Caco-2 (cell line): ENCODE measurements at places on chromosomes 11 and 22. TPM values are rescaled to one million over a fixed set of nuclear protein-coding genes. Genes with fewer than 3 reads are reported as not detected.

DNA sequence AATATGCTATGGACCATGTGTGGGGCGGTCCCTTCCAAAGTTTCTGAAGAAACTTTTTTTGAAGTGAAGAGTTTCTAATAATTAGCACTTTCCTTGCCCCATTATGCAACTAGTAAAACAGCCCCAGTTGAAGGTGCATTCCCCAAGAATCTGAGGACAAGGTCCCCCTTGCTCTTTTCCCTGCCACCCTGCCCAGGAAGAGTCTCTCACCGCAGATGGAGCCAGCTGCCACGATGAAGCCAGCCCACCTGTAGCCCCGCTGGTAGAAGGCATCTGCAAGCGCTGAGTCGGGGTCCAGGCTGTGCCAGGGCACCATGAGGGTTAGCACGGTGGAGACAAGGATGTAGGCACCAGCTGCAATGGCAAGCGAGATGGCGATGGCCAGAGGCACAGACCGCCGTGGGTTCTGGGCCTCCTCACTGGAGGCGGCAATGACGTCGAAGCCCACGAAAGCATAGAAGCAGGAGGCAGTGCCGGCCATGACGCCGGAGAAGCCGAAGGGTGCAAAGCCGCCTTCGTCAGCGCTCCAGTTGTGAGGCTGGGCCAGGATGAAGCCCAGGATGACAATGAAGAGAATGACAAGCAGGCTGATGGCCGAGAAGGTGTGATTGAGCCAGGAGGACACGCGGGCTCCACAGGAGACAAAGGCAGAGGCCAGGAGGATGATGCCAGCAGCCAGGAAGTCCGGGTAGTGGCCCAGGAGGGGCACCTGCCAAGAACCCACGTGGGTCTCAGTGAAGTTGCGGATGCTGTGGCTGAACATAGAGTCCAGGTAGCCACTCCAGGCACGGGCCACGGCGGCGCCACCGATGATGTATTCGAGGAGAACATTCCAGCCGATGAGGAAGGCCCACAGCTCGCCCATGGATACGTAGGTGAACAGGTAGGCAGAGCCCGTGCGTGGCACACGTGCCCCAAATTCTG is 1.5 kb downstream of the SLC7A4 start:
- DNase-seq: no peak

NXPE1 gene
- not detected in 2 replicates for total RNA-seq

GRCh38 chr11:123718469-123718868 is 23.0 kb downstream of the ZNF202 start:
- no peak for DNase-seq

ZNRD2 gene
- total RNA-seq: 52.9 and 53.9 TPM in 2 replicates

CPT1B gene
- 19.8 and 24.6 TPM in 2 replicates for total RNA-seq

DNA sequence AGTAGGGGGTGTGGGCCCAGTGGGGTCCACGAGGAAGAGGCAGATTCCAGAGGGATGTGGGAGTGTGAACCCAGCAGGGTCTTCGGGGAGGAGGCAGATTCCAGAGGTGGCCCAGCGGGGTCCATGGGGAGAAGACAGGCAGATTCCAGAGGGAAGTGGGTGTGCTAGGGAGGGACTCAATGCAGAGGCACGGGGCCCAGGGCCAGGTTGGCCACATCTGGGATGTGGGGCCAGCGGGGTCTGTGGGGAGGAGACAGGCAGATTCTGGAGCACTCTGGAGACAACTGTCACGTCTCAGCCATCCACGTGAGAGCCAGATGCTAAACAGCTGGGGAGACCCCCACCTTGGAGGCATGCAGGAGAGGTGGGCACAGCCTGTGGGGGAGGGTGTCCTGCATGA is 582.6 kb downstream of the TBC1D22A start:
- no peak for DNase-seq

DNA sequence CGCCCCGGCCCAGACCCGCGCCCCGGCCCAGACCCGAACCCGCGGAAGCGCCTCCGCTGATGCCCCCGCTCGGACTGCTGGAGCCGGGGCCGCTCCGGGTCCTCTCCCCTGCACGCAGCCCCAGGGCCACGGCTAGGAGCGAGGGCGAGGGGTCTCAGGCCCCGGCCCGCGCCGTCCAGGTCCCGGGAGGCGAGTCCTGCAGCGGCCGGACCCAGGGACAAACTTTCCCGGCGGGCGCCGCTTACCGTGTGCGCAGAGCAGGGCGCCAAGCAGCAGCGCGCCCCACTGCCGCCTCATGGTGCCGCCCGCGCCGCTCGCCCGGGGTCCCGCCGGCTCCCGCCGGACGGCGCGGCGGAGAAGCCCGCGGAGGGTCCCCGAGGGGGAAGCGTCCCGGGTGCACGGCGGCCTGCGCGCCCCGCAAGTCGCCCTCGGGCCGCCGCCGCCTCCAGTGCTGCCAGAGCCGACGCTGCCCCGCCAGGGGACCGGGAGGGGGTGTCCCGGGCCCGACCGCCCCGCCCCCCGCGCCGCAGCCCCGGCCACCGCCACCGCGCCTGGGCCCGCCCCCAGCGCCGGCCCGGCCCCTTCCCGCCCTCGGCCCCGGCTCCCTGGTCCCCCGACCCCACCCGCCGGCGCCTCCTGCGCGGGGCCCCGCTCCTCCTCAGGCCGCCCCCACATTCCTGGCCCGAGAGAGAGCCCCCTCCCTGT is at the start of gene LRP4:
Gene LRP4 (minus strand): TSS at position 468 of the 705 bp plus-strand sequence. CDS start 171 bp downstream, at position 297.
- peak; percentile 53 for DNase-seq

GRCh38 chr11:121733858-121734257 is 281.1 kb upstream of the SORL1-AS1 start:
- no peak for DNase-seq

DNA sequence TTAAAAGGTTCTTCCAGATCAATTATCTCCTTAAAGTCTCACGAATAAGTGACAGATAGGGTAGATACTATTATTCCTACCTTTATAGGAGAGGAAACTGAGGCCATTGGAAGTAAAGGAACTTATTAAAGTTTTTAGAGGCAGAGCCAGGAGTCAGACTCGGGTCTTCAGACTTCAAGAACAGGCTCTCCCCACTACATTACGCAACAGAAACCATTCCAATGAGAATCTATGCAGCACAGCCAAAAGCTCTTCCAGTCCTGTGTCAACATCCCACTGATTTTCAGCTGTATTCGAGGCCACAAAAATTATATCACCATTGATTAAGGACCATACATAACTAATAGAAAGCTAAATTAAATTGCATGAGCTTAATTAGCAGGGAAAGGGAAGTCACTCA is 77.4 kb downstream of the RELT start:
- DNase-seq: no peak

DNA sequence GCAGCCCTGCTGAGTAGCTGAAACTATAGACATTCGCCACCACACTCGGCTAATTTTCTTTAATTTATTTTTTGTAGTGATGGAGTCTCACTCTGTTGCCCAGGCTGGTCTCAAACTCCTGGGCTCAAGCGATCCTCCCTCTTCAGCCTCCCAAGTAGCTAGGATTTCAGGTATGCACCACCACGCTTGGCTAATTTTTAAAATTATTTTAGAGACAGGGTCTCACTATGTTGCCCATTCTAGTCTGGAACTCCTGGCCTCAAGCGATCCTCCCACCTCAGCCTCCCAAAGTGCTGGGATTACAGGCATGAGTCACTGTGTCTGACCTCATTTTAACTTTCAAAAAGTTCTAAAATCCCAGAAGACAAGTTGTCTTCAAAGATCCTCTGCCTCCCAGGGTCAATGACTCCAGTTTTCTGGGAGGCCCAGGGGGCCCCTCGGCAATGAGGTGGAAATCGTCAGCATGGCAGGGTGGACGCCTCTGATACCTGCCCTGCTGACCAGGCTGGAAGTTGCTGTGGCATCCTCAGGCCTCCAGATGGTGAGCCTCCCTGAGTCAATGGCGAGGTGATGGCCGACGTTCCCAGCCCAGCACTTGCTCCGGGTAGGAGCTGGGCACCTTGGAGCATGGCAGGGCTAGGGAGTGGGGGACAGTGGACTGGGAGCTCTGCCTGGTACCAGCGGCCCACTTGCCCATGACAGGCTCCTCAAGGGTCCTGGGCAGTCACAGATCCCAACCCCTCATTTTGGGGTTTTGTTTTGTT is 31.1 kb downstream of the RPL3 start:
- no peak for DNase-seq

- peak; percentile 53 for DNase-seq
These were observed 533.9 kb upstream of the CCDC90B start for GRCh38 chr11:83819931-83820549.

KCNE3 gene
- 48.1 and 58.2 TPM in 2 replicates for total RNA-seq

- DNase-seq: peak; percentile 82
These were observed 33.8 kb downstream of the EHF start for GRCh38 chr11:34654483-34655334.

GRCh38 chr11:43549624-43550023 is 130.9 kb upstream of the HSD17B12 start:
- no peak for DNase-seq

FAM180B gene
- not detected in 2 replicates for total RNA-seq

OR6M1 gene
- total RNA-seq: not detected in 2 replicates

GRCh38 chr11:84541731-84542340 is 1085.3 kb downstream of the DLG2 start:
- no peak for DNase-seq

- no peak for DNase-seq
These were observed 11.4 kb downstream of the UBE2L6 start for GRCh38 chr11:57556041-57556440.

DNA sequence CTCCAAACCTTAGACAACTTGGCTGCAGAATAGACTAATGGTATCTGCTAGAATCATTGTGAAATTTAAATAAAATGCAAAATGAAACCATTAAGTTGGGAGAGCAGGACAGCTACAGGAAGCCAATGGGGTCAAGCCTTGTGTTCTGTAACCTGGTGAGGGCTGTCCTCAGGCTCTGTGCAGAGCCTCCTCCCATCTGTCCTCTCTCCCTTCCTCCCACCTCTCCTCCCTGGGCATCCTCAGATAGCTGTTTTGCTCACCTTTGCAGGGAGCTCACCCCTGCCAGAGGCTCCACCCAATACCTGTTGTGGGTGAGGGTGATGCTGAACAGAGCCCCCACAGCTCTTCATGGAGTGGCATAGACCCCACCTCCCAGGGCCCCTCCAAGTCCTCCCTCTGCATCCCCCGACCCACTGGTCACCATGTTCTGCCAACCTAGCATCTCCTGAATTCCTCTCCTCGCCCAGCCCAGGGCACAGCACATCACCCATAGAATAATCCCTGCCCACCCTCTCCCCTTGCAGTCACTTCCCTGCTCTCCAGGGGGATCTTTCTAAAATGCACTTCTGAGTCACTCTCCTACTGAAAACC is 100.3 kb downstream of the PDE2A start:
- no peak for DNase-seq

DNA sequence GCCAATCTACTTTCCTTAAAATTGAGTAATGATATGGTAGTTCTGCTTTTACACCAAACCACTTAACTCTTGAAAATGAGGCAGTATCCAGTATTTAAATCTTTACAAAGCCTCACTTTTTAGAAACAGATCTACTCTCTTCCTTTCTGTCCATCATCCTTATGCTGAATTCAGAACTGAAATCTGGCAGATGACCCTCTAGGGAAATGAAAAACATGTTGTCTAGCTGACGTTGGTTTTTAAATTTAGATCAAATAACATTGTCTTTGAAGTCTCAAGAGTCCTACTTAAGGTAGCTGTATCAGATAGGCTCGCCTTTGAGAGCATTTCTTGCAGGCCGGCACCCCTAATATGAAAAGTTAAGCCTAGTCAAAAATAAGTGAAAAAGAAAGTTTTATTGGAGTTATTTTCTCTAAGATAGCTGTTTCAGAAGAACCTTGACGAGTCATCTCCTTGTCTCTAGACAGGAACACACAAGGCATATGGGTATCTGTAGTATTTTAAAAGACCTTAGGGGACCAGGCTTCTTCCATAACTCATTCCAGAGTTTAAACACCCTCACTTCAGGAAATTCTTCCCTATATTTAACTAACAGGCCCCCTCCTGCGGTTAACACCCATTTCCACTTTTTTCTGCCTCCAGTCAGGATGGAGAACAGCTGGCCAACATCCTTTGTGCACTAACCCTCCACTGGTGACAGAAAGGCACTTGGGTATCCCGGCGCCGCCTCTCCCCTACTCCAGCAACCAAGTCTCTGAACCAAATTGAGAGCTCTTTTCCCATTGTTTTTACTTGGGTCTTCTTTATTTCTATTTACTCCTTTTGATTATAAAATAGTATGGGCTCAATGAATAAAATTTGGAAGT is 81.2 kb downstream of the WNT11 start:
- DNase-seq: no peak

GRCh38 chr11:45806937-45807791 is 2.2 kb downstream of the SLC35C1 start:
- no peak for DNase-seq

GRCh38 chr11:132346558-132347148 is 976.2 kb downstream of the NTM start:
- DNase-seq: no peak

- DNase-seq: no peak
These were observed at the start of gene OR10A2 for GRCh38 chr11:6862961-6863360. Gene OR10A2 (plus strand): TSS chr11:6863057. CDS start chr11:6869755, 6,698 bp downstream.

GRCh38 chr11:117239295-117239694 is 6.8 kb downstream of the RNF214 start:
- no peak for DNase-seq

DNA sequence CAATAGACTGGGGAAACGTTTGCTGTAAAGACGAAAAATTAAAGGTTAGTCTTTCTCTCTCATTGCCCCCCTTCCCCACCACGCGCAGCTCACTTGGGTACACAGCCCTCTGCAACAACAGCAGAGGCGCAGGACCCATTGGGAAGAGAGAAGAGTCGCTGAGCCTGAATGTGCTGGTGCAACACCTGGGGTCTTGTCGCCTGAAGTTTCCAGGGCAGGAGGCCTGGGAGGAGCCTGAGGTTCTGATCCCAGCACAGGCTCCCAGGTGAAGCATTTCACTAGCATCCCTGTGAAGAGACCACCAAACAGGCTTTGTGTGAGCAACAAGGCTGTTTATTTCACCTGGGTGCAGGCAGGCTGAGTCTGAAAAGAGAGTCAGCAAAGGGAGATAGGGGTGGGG is 116.2 kb upstream of the NTM start:
- no peak for DNase-seq

DNA sequence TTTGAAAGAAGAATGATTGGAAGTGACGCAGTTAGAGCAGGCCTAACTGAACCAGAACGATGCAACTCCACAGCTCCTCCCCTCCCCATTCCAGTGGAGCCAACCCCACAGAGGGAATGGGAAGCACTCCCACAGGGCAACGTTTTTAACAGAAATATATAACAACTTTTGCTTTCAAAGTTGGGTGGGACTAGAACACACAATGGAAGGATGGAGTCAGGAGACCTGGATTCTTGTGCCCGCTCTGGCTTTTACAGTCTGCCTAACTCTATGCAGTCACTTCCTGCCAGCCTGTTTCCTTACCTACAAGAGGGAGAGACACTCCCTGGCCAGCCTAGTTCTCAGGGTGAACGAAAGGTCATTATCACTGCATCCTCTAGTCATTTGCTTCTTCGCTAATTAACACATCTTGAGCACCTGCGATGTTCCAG is 75.5 kb downstream of the PACSIN2 start:
- no peak for DNase-seq

GRCh38 chr11:125182573-125182972 is 18.0 kb downstream of the PKNOX2 start:
- no peak for DNase-seq

SLC17A6 gene
- total RNA-seq: not detected in 2 replicates

GRCh38 chr22:40240160-40240559 is 62.4 kb downstream of the TNRC6B start:
- DNase-seq: no peak

- DNase-seq: no peak
These were observed 7.5 kb upstream of the MIEF1 start for GRCh38 chr22:39494471-39495120.

CATSPER1 gene
- total RNA-seq: not detected in 2 replicates

- DNase-seq: no peak
These were observed 64.1 kb upstream of the BID start for GRCh38 chr22:17838180-17838865.

- DNase-seq: no peak
These were observed 8.6 kb downstream of the ISX start for GRCh38 chr22:35074583-35074982.
